Right lung (tissue), 10 donors: ENCODE measurements at places on chromosomes 5 and 9. TPM values are rescaled to one million over a fixed set of nuclear protein-coding genes. Genes with fewer than 3 reads are reported as not detected.

The IRX1 gene
- 27.8 TPM for polyA plus RNA-seq

DNA sequence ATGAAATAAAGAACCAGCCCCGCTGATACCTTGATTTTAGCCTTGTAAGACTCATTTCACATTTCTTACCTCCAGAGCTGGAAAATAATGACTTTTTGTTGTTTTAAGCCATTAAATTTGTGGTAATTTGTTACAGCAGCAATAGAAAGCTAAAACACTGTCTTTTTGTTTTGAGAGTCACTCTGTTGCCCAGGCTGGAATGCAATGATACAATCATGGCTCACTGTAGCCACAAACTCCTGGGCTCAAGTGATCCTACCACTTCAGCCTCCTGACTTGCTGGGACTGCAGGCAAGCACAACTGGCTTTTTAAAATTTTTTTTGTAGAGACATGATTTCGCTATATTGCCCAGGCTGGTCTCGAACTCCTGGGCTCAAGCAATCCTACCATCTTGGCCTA, 34.7 kb upstream of the MYO10 start:
- DNase-seq, result no peak

GRCh38 chr5:96076451-96076850, 114.8 kb upstream of the ELL2 start:
- DNase-seq, result no peak

DNA sequence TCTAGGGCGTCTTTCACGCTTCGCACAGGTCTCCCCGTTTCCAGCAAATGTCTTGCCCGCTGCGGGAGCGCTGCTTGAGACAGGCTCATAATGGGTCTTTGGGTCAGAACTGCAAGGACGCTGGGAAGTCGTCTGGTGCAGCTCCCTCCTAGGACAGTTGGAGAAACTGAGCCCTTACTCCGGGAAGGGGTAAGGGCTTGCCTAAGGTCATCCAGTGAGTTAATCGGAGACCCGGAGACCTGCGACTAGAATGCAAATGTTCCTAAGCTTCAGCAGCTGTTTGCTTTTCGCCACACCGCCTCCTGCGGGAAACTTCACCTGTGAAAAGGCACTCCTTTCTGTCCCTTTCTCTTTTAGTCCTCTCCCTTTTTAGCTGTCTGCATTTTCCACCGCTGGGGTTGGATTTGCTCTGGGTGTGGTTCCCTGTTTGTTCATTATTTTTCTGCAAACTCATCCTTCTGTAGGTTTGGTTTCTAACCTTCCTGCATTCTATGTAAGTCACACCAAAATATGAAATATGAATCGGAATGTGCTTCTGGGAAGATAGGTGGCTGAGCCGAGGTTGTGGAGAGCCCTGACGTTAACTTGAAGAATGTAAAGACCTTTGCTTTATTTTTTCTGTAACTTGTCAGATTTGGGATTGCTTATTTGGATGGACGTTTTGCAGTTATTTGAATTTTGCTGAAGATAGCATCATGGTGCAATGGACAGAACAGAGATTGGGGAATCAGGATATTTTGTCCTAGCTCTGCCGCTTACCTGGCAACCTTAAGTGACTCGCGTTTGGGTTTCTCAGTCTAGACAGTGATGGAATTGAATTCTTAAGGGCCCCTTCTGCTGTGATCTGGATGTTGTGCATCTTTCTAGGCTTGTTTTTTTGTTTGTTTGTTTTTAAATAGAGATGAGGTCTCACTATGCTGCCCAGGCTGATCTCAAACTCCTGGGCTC, 909 bp downstream of the SLC36A1 start:
- DNase-seq, result peak; percentile 10

DNA sequence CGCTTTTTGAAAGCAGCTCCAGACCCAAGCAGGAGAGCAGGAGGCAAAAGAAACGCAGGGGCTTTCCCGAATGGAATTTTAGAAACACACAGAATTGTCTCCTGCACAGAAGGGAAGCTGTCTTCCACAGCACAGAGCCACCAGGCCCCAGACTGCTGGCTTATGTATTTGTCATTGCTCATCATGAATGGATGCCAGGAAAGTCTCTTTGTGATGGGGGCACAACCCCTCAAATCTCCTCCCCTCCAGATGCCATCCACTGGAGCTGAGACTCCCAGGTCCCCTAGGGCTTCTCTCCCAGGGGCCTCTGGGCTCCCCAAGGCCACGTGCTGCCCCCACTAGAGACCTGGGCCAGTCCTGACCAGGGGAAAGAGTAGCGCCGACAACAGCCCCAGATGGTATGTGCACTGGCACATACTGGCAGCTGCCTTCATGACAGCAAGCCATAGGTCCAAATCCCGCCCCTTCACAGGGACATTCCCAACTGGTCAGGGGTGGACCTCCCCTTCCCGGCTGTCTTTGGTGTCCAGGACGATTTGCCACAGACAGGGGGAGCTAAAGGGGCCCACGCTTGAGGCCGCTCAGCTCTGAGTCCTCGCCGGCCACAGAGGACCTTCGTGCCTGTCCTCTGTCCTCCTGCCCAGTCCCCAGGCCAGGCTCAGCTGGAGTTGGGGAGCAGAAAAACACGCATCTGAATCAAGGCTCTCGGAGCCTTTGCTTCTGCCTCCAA, 127.8 kb downstream of the KCNIP1 start:
- no peak for DNase-seq

- DNase-seq, result no peak
Measured at GRCh38 chr5:109654455-109654854, 35.3 kb upstream of the MAN2A1 start.

GRCh38 chr5:102754767-102755431, at the start of gene PAM:
TSS of gene PAM (plus strand) at chr5:102755305. CDS start at chr5:102866196, 110,891 bp downstream.
- DNase-seq, result peak; percentile 74

GRCh38 chr5:189486-189885, 1.8 kb upstream of the LRRC14B start:
- DNase-seq, result no peak

DNA sequence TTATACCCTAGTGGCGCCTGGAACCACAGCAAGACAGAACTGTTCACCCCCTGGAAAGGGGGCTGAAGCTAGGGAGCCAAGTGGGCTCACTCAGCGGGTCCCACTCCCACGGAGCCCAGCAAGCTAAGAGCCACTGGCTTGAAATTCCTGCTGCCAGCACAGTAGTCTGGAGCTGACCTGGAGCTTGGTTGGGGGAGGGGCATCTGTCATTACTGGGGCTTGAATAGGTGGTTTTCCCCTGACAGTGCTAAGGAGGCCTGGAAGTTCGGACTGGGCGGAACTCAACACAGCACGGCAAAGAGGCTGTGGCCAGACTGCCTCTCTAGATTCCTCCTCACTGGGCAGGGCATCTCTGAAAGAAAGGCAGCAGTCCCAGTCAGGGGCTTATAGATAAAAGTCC, 19.5 kb downstream of the BTNL3 start:
- DNase-seq, result no peak
